ENCODE measurements at places on chromosomes 11 and 22.

GRCh38 chr11:1473786-1474185, 12.8 kb downstream of the MOB2 start:
- no peak for DNase-seq

- DNase-seq = no peak
Observed at GRCh38 chr11:85694385-85694980, 8.5 kb upstream of the CCDC89 start.

GRCh38 chr11:109584001-109584972, 162.3 kb downstream of the C11orf87 start:
- no peak for DNase-seq

DNA sequence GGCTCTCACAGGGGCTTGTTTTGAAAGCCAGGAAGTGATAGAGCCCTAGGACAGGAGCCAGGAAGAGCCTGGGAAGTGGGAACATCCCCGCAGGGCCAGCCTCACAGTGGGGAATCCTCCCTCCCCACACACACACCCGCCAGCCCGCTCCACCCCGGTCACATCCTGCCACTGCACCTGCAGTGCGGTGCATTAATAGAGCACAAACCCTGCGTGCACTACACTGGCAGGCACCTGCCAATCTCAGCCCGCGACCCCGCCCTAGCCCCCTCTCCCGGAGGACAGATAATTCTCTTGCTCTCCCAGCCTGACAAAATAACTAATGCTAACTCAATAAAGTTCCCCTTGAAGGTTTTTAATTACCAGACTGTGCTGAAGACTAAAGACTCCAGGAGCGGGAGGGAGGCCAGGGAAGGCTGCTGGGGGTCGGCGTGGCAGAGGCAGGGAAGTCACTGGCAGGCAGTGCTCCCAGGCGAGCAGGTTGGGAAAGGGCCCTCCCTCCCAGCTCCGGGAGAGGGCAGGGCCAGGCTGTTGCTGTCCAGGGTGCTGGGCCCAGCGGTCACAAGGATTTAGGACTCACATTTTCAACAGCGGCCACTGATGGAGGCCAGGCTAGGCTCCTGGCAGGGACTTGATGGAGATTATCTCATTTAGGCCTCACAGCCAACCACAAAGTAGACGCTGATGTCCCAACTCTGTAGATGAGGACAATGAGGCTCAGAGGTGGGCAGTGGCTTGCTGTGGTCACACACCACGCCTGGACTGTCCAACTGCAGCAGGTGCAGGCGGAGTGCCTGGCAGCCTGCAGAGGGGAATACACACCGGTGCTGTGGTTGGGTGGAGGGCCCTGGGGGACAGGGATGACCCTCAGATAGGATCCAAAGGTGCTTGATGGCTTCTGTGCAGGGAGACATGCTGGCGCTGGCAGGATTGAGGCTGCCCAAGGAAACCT, 23.9 kb upstream of the TCF20 start:
- peak; percentile 55 for DNase-seq

- DNase-seq = no peak
Observed at GRCh38 chr11:44008088-44008501, 39.7 kb upstream of the ACCSL start.

DNA sequence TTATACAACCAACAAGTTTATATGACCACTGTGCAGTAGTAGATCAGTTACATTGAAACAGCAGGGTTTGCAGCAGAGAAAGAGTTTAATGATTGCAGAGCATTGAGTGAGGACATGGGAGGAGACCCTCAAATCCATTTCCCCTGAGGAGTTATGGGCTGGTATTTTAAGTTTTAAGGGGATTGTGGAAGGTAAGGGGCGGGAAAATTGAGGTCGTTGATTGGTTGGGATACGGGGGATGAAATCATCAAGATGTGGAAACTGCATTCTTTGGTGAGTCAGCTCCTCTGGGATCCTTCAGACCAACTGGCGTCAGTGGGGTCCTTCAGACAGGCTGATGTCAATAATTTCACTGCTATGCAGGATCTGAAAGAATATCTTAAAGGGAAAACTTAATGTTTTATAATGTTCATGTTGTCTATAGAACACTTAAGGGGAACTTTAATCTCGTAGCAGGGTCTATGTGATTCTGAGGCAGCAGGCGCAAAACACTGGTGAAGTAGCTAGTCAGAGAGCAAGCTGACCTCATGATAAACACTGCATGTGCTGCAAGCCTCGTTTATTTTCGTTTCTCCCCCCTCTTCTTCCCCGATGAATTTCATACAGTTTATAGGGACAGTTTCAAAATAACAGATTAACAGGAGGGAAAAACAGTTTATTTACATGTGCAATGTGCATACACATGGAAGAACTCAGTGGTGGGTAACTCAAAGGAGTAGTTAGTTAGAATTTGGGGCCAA, 17.4 kb upstream of the BACE1-AS start:
- no peak for DNase-seq

GRCh38 chr11:36146437-36146836, 142.8 kb downstream of the COMMD9 start:
- no peak for DNase-seq

GRCh38 chr11:8357891-8358566, 94.4 kb upstream of the LMO1 start:
- DNase-seq = no peak

DNA sequence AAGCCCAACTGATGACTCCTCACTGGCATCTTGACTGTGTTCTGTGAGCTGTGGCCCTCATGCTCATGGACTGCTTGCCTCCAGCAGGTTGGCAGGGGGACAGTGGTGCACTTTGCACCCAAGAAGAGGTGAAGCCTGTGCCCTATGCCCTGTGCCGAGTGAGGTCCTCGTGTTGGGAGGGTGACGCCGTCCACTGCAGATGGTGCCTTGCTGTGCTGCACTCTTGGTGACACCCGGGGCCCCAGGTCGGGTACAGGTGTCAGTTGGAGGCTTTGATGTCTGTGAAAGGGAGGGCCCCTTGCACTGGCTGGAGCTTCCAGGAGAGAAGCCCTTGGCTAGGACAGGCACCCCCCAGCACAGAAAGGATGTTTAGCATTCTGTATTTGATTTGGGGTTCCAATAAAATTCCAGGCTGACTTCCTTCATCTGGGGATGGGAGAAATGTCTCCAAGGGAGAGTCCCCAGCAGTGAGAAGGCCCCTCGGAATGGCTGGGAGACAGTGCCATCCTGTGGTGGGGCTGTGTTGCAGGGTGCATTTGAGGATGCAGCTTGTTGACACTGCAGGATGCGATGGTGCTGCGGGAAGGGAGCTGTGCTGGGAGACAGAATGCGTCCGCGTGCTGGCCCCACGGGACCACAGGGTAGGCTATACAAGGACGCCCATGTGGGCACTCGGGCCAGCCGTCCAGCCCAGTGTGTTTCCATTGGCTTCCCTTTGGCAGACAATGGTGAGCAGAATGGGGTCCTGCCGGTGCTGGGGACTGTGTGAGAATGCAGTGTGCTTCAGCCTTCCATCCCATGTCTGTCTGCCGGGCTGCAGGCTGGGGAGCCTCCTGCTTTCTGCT, 2.5 kb upstream of the ZDHHC8 start:
- peak; percentile 38 for DNase-seq

DNA sequence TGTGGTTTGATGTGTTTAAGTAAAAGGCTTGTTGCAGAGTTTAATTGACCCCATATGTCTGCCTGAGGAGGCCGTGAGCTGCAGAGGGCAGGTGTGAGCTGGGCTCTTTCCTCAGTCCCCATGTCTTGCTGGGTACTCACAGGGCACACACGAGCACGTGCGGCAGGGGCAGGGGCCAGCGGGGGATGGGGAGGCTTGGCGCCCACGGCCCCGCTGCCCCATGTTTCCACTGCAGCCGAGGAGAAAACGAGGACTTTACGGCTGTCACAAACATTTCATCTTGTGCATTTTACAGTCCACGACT, 24.7 kb upstream of the CCDC188 start:
- DNase-seq = no peak

- DNase-seq = no peak
Observed at GRCh38 chr11:76798671-76799065, 15.5 kb downstream of the TSKU start.

DNA sequence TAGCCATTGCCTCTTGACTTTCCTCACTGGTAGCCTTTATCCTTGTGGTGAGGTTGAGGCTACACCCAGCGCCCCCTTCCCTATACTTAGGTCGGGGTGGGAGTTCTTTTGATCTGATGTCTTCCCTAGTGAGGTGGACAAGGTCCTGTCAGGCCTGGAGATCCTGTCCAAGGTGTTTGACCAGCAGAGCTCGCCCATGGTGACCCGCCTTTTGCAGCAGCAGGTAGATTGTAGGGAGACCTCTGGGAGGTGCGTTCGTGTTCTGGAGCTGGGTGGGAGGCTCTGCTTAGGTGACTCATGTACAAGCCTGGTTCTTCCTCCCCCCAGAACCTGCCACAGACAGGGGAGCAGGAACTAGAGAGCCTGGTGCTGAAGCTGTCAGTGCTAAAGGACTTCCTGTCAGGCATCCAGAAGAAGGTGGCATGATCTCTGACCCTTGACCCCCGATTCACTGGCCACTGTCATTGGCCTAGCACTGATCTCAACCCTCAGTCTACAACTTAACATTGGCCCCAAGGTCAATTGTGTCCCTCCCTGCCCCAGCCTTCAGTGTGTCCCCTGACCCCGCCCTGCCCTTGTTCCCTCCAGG, 4.9 kb downstream of the INPPL1 start:
- DNase-seq = no peak

- DNase-seq = no peak
Observed at GRCh38 chr22:35649026-35649553, 844 bp downstream of the APOL6 start.

DNA sequence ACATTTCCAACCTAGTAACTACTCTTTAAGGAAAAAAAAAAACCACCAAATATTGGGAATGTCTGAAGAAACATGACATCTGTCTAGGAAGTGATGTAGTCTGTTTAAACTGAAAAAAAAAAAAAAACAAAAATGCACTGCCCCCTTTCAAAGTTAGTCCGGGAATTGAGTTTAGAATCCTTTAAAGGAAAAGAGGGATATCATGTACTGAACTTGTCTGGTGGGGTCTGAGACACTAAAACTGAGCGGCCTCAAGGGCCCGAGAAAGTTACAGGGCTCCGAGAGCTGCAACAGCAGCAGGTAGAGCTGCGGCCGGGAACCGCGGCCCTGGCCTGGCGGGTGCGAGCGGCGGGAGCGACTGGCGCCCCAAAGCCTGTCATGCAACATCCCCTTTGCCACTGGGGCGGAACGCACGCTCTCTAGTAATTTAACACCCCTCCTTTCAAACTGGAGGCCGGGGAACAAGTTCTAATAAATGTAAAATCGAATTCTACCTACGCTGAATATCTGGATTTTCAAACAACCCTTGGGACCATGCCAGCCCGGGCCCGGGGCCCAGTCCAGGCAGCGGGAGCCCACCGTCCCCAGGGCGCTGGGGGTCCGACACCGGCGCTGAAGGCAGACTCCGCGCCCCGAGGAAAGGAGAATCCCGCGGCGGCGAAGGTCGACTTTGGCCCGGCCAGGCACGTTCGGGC, 736 bp downstream of the RDX start:
- DNase-seq = peak; percentile 72

GRCh38 chr11:102469196-102469821, 16.7 kb upstream of the TMEM123 start:
- peak; percentile 38 for DNase-seq

Data from body of pancreas (tissue), 4 donors.